ENCODE measurements at places on chromosomes 6 and 20.

GRCh38 chr20:47282864-47283263 is 73.6 kb downstream of the ZMYND8 start:
- DNase-seq = no peak

- no peak for DNase-seq
These were observed 17.9 kb downstream of the TAF4 start for GRCh38 chr20:62047666-62048345.

- DNase-seq = no peak
These were observed 2.3 kb upstream of the TRAM2 start for GRCh38 chr6:52579006-52579660.

DNA sequence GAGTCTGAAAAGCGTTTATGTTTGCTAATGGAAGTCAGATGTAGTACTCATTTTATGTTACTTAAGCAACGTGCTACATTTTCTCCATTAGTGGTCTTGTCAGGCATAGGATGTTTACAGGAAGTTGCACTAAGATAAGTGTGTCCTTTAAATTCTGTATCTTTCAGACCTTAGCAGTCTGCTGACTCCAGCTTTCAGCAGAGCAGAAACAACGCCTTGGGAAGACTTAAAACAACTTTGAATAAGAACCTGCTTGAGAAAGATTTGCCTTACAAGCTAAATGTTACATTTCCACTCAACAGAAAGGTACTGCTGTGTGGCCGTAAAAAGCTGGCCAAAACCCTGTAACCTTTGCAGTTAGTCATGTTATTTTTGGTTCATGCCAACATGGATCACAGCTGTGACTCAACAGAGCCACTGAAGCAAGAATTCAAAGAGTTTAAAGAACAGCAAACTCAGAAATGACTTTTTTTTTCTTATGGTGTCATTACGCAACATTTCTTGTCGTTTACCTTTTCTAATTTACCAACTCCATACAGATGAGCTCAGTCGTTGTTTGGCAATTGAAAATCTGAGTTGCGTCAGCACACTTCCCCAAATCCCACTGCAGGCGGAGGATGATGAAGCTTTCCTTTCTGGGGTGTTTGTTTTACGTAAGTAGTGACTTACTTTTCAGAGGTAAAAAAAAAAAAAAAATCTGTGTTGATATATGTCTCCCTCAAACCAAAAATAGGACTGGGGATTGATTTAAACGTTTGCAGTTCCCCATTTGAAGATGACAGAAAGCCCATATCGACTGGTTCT is 27.9 kb upstream of the BMP6 start:
- no peak for DNase-seq

DNA sequence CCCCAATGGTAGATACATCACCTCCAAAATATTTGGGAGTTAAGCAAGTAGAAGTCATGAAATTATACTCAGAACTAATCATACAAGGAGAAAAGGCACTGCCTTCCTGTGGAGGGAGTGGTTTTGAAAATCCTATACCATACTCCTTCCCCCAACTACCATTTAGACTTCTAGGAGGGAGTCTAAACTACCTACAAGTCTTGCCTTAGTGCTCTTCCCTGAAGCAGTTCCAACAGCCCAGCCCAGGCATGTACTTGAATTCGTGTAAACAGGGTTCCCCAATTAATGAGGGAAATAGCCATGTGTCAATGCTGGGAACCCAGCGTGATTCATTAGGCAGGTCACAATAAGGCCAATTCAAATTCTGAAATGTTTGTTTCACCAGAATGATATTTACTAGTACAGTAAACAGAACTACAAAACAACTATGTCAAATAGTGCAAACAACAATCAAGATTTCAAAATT is 39.1 kb upstream of the SGK1 start:
- no peak for DNase-seq

- DNase-seq = no peak
These were observed 2.4 kb upstream of the HLA-F start for GRCh38 chr6:29720863-29721262.

GRCh38 chr6:132023490-132023889 is 72.3 kb upstream of the CCN2 start:
- no peak for DNase-seq

GRCh38 chr20:11395581-11395980 is 522.1 kb upstream of the BTBD3 start:
- no peak for DNase-seq

DNA sequence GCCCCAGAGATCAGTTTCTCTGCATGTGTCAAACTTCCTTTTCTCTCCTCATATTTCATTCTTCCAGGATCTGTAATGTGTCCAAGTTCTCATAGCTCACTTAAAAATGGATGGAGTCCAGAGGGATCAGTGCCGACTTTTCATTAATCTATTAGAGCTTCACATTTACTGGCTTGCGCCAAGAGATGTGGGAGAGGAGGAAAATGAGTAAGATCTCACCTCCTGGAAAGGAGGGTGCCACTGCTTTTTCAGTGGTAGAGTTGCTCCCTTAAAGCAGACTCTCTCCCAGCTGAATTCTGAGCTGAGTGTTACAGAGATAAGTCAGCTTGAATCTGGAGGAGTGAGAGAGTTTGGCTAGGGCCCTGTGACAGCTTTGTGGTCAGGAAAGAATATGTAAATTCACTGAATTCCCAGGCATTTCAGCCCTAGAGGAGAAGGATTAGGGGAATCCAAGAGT is 175.9 kb downstream of the SOX4 start:
- no peak for DNase-seq

DNA sequence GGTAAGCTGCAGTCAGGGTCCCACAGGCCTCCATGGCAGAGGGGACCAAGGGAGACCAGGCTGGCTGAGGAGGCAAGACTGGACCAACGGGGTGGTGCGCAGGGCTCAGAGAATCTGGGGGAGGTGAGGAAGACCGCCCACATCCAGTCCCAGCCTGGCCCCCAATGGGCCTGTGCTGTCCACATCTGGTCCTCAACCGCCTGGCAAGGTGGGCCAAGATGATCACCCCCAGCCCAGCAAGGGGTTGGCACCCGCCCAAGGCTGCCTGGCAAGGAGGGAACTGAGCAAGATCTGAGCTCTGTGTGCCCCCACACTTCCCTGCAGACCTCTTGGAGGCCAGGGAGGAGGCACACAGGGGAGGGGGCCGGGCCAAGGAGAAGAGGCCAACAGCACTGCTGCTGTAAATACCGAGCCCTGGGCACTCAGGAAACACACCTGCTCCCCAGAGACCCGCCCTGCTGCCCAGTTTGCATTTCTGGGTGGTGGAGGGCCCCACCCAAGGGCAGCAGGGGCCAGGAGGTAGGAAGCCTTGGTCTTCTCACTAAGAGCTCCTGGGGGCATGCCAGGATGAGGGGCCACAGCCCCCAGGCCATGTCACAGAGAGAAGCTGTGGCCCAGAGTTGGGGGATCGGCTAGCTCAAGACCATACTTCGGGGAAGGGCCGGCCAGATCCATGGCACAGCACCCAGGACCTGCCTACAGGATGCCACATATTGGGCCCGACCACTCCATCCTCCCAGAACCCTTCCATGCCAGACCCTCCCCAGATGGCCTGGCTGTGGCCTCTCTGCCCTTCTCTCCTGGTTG is 109.6 kb downstream of the ASXL1 start:
- DNase-seq = no peak

DNA sequence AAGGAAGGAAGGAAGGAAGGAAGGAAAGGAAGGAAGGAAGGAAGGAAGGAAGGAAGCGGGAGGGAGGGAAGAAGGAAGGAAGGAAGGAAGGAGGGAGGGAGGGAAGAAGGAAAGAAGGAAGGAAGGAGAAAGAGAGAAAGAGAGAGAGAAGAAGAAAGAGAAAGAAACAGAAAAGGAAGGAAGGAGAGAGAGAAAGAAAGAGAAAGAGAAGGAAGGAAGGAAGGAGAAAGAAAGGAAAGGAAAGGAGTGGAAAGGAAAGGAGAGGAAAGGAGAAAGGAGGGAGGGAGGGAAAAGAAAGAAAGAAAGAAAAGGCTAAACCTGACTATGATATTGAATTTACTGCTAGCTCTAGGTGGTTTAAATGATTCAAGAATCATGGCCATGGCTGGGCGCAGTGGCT is 5.3 kb upstream of the ASIP start:
- no peak for DNase-seq

DNA sequence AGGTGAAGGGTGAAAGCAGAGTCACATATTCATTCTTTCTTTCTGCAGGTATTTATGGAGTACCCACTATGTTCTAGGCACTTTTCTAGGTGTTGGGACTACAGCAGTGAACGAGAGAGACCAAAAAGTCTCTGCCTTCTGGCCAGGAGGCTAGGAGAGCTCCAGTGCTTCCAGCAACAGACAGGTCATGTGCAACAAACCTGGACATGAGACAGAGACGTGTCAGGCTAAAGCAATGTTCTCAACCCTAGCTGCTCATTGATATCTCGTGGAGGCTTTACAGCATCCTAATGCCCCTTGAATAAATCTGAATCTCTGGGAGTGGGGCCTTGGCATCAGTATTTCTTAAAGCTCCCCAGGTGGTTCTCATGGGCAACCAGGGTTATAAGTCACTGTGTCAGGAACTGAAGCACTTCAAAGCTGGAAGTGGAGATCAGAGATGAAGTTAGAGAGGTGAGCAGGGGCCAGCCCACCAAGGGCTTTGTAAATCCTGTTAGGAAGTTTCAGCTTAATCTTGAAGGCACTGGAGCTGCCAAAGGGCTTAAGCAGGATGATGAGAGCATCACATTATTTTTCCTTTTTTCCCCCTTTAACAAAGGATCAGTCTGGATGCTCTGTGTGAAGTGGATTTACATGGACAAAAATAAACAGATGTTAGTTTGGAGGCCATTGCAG is 13.0 kb upstream of the TBCC start:
- DNase-seq = no peak

- no peak for DNase-seq
These were observed 34.3 kb upstream of the TCF21 start for GRCh38 chr6:133854364-133855275.

DNA sequence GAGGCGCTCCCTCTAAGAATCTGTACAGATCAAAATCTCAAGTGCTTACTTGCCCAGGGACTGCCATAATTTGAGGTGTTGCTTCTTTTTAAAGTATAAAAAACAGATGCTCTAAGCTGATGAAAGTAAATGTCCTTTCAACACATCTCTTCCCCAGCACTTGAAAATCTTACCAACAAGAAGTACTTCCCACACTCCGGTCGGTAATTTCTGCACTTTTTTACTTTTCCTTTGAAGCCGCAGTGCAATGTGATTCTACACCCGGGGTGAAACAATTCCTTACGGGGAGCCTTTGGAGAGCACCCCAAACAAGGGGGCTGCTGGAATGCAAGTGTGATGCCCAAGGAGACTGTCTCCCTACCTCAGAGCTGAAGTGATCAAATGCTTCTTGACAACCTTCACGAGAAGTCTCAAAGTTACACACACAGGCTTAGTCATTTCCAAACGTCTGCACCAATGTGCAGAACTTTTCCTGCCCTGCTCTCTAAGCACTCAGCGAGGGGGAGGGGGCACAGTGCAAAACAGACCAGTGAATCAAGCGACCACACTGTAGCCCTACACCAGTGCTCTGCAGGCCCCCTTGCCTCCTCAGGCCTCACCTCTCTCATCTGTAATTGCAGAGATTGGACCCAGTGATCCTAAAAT is 56.7 kb downstream of the ATXN1 start:
- DNase-seq = no peak

DNA sequence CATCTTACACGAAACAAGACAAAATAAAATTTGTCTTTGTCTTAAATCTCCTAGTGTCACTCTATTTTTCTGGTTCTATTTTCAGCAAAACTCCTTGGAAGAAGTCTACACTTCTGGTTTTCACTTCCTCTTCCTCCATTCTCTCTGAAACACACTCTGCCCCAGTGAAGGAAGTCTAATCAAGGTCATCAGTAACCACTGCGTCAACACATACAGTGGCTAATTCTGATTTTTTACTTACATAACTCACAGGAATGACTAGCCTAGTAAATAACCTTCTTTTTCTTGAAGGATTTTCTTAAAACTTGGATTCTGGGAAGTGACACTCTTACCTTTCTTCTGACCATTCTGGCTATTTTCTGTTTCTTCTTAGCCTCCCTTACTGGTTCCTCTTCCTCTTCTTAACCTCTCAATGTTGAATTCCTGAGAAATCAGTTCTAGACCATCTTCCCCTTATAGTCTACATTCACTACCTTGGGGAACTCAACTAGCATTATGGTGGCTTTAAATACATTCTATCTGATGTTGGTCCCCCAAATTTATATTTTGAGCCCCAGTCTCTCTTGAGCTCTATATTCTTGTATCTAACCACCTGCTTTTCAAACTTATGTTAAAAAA is 37.5 kb downstream of the AIG1 start:
- DNase-seq = no peak

DNA sequence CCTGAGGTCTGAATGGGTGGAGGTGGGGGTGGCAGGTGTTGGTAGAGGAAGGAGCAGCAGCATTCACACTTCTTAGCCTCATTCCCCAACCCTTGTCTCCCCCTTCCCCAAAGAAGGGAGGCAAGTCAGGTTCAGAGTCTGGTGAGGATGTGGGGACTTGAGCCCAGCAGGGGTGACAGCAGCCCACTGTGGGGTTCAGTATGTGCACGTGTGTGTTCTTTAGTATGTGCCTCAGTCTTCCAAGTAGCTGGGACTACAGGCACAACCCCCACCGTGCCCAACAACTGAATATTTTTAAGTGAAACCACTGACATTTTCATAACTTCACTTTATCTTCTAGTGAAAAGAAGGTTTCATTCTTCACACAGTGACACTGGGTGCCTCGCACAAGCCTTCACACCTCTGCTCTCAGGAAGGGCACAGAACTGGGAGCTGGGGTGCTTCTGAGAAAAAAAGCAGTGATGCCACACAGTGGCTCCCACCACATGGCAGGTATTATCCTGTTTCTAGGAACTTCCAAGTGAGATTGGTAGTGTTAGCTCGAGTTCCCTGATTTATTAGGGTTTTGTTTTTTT is 33.4 kb upstream of the PRELID3B start:
- DNase-seq = no peak

DNA sequence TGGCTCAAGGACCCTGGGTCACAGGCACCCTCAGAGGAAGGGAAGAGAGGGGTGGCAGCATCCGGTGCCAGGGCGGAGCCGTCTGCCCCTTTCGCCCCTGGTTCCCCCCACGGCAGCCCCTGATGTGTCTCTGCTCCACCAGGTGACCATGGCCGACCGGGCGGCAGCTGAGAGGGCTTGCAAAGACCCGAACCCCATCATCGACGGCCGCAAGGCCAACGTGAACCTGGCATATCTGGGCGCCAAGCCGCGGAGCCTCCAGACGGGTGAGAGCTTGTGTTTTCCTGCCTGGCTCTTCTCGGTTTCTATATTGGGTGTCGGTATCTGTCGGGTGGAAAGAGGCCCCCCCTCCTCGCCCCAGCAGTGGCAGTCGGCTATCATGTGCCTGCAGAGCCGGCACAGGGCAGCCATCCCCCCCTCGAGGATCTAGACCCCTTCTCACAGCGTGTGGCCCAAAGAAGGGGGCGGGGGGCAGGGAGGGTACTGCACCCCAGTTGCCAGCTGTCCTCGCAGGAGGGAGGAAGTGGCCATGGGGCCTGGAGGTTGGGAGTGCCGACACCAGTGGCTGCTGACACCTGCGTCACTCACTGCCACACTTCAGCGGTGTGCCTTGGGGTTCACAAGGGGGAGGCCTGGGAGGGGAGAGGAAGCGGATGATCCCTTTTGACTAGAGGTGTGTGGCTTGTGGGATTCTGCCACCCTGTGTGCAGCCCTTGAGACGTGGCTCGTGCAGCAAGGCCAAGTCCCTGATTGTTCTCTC is 1.5 kb downstream of the RBM38 start:
- DNase-seq = peak; percentile 56
